ENCODE measurements at places on chromosomes 16 and 17. TPM values are rescaled to one million over a fixed set of nuclear protein-coding genes. Genes with fewer than 3 reads are reported as not detected.

DNA sequence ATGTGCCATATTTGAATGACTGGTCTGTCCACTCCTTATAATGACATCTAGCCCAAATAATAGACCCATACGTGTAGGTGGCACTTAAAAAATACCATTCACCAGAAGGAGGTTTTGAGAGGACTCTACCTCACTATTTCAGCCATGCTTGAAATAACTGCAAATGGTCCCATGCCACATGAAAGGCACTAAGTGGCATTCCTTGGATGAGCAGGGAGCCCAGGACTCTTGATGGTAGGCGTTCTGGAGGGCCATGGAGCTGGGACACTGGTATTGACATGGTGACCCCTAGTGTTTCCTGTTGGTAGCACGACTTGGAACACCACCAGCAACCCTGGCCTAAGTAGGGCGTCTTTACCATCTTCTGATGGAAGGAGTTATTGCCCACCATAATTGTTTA, 148.7 kb upstream of the ZFHX3 start:
- no peak overlapping the region for H3K4me3 ChIP-seq
- H3K4me1 ChIP-seq, result no peaks in the 10 kb centered on the region
- H3K36me3 ChIP-seq, result no peaks in the 10 kb centered on the region
- no peak overlapping the region for H3K27ac ChIP-seq
- DNase-seq, result peak; percentile 17

- H3K27me3 ChIP-seq, result no peaks in the 10 kb centered on the region
- no peak overlapping the region for H3K27ac ChIP-seq
- H3K36me3 ChIP-seq, result no peaks in the 10 kb centered on the region
- DNase-seq, result no peak
These were observed 22.0 kb upstream of the ABCA10 start for GRCh38 chr17:69250641-69251040.

GRCh38 chr17:21019976-21020586, 22.7 kb downstream of the USP22 start:
- peak; percentile 61 for DNase-seq
- H3K27me3 ChIP-seq, result no peaks in the 10 kb centered on the region
- no peak overlapping the region for H3K4me3 ChIP-seq
- no peak overlapping the region for H3K27ac ChIP-seq
- H3K4me1 ChIP-seq, result peaks cover 25% of the 10 kb centered on the region

Gene GPR179
- 0.08 TPM for total RNA-seq

DNA sequence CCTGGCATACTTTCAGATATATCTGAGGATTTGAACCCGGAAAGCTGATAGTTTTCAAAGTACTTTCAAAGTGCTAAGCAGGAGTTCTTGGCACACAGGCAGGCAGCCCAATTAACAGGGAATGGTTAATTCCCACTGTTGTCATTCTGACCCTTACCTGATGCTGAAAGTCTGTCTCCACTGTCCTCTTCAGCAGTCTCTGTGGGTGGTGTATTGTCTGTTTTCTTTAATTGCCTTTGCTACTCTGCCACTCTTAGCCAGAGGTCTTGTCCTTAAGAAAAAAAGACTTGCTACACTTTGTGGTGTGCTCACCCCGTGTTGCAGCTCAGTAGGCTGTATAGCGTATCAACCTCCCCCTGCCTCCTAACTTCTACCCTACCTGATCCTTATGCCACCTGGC, 63.2 kb upstream of the SLC12A3 start:
- H3K4me1 ChIP-seq, result no peaks in the 10 kb centered on the region
- H3K27me3 ChIP-seq, result no peaks in the 10 kb centered on the region
- H3K27ac ChIP-seq, result no peak overlapping the region
- H3K36me3 ChIP-seq, result peaks cover 15% of the 10 kb centered on the region
- H3K4me3 ChIP-seq, result no peak overlapping the region
- DNase-seq, result no peak

- H3K36me3 ChIP-seq, result peaks cover 41% of the 10 kb centered on the region
- DNase-seq, result no peak
- H3K27me3 ChIP-seq, result no peaks in the 10 kb centered on the region
- H3K4me1 ChIP-seq, result peaks cover 14% of the 10 kb centered on the region
These were observed 4.8 kb downstream of the ZNF500 start for GRCh38 chr16:4762205-4762604.

Gene APOBR
- total RNA-seq, result 20.9 TPM

Data from activated CD4-positive, alpha-beta memory T cell treated with anti-CD3 and anti-CD28 coated beads, Interleukin-2, amount 10 ng/mL, durations not matched to agents 7 days and 5 days (primary cell).